MCF 10A (cell line): ENCODE measurements at places on chromosomes 7 and 10. TPM values are rescaled to one million over a fixed set of nuclear protein-coding genes. Genes with fewer than 3 reads are reported as not detected.

- H3K36me3 ChIP-seq, result peaks cover 6% of the 10 kb centered on the region
- no peak overlapping the region for H3K27ac ChIP-seq
Observed at GRCh38 chr7:102220960-102221800, 65.5 kb upstream of the SH2B2 start.

GRCh38 chr7:139585042-139585441 lies 61.6 kb downstream of the CLEC2L start:
- no peak overlapping the region for H3K4me3 ChIP-seq
- H3K27ac ChIP-seq, result no peak overlapping the region
- no peak for DNase-seq

- no peaks in the 10 kb centered on the region for H3K36me3 ChIP-seq
- H3K27ac ChIP-seq, result no peak overlapping the region
- H3K4me1 ChIP-seq, result no peaks in the 10 kb centered on the region
- DNase-seq, result no peak
Observed at GRCh38 chr7:158244873-158245723, 342.5 kb downstream of the PTPRN2 start.

GRCh38 chr10:43728425-43728824 lies 79.7 kb upstream of the ZNF32 start:
- no peak overlapping the region for H3K27ac ChIP-seq
- H3K4me1 ChIP-seq, result no peaks in the 10 kb centered on the region
- H3K4me3 ChIP-seq, result no peak overlapping the region
- H3K27me3 ChIP-seq, result peaks cover 27% of the 10 kb centered on the region
- H3K36me3 ChIP-seq, result no peaks in the 10 kb centered on the region

DNA sequence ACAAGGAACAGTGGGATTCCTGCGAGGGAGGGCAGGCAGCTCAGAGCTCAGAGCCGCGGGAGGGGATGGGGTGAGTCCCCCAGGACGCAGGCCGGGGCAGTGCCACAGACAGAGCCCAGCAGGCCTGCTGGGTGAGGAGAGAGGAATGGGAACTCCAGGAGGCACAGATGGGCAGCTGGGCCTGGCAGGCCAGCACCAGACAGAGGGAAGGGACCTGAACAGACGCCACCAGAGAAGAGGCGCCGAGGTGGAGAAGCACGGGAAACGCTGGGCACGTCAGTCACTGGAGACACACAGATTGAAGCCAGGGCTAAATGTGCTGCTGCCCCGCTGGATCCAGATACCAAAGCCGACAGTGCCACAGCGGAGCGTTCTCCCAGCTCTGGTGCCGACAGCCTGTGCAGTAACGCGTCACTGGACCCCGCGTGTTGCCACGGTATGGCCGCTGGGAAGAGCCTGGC lies 225.8 kb downstream of the MAD1L1 start:
- H3K36me3 ChIP-seq, result peaks cover 4% of the 10 kb centered on the region
- no peak overlapping the region for H3K27ac ChIP-seq
- no peaks in the 10 kb centered on the region for H3K27me3 ChIP-seq

DNA sequence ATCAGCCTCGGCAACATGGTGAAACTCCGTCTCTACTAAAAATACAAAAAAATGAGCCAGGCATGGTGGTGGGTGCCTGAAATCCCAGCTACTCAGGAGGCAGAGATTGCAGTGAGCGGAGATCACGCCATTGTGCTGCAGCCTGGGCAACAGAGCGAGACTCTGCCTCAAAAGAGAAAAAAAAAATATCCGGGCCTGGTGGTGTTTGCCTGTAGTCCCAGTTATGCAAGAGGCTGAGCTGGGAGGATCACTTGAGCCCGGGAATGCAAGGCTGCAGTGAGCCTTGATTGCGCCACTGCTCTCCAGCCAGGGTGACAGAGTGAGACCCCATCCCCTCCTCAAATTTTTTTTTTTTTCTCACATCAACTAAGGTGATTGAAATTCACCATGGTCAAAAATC lies 42.8 kb downstream of the CDC123 start:
- no peak overlapping the region for H3K4me3 ChIP-seq
- H3K27ac ChIP-seq, result no peak overlapping the region
- no peaks in the 10 kb centered on the region for H3K27me3 ChIP-seq
- DNase-seq, result no peak
- no peaks in the 10 kb centered on the region for H3K4me1 ChIP-seq

KCP gene
- total RNA-seq, result 0.42 and 0.68 TPM in 2 replicates

GNGT1 gene
- not detected in 2 replicates for total RNA-seq
